Activated T-cell treated with anti-CD3 and anti-CD28 coated beads for 1 hour (primary cell): ENCODE measurements at places on chromosomes 7 and 10.
A peak's percentile ranks its signal among the peaks of the same experiment; 100 is the strongest.

- DNase-seq, result no peak
Measured at GRCh38 chr7:10708447-10708846, 265.2 kb upstream of the PHF14 start.

DNA sequence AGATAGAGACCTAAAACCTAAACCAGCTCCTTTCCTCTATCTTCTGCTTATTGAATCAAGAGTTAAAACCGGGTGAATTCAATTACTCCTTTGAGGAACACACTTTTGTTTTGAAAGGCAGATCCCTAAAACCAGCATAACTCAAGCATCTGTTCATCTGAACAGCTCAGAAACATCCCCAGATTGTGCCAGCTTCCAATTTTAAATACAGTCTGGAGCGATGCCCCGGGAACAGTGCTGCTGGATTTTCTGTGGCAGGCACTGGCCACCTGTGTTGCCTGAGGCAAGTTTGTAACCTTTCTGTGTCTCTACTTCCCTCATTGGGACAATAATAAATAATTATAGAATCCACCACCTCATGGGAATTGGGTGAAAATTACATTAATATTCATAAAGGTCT, 281.4 kb upstream of the NFE2L3 start:
- no peak for DNase-seq

- no peak for DNase-seq
Measured at GRCh38 chr7:108248418-108248817, 118.3 kb upstream of the LAMB4 start.

GRCh38 chr10:112536663-112537062, 89.6 kb downstream of the VTI1A start:
- no peak for DNase-seq

GRCh38 chr10:112969542-112969941, 19.5 kb downstream of the TCF7L2 start:
- no peak for DNase-seq

DNA sequence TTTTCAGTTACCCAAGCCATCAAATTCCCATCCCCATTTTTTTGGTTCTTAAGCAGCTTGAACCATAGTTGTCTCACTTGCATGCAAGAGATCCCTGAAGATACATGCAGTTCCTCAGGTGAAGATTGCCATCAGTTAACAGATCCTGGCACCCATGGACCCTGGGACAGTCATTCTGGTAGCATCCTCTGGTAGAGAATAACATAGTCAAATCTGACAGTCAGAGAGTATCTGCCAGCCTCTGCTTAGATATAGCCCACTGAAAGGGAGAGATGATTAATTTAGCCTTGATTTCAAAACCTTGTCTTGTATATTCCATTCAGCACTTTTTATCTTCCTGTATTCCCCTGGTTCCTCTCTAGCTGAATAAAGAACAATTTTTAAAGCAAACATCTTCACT, 280.4 kb downstream of the KCNMA1 start:
- DNase-seq, result no peak

DNA sequence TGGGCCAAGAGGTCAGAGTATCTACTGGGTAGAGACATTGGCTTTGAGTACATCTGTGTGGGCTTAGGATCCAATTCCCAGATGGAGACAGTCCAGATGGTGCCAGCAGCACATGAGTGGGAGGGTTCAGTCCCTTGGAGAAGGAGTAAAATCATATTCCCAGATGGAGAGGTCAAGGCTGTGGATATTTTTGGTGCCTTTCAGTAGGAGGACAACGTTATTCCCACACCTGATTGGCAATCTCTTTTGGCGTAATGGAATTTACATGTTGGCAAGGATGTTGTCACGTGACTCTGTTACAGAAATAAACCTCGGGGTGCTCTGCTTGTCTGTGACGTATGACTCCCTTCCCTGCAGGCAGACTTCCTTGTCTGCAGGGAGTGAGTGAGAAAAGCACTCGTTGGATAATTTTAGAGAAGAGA, 27.6 kb downstream of the NPS start:
- no peak for DNase-seq

DNA sequence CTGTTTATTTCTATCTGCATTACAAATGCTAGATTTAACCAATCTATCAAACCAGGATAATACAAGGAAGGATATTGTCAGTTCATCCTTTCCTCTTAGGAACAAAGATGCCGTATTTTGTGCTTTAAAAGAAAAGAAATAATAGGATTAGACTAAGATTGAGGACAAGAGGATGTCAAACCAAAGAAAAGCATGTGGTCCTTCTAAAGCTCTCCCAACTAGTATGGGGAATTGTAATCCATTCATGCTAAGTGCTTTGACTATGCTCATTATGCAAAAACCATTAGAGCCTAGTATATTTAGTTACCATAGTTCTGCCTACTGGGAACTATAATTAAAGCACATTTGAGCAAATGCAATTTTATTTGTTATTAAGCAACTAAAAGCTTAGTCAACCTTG, 280.2 kb downstream of the GRM8 start:
- DNase-seq, result no peak

GRCh38 chr7:123433665-123434064, 100.7 kb downstream of the IQUB start:
- DNase-seq, result no peak

DNA sequence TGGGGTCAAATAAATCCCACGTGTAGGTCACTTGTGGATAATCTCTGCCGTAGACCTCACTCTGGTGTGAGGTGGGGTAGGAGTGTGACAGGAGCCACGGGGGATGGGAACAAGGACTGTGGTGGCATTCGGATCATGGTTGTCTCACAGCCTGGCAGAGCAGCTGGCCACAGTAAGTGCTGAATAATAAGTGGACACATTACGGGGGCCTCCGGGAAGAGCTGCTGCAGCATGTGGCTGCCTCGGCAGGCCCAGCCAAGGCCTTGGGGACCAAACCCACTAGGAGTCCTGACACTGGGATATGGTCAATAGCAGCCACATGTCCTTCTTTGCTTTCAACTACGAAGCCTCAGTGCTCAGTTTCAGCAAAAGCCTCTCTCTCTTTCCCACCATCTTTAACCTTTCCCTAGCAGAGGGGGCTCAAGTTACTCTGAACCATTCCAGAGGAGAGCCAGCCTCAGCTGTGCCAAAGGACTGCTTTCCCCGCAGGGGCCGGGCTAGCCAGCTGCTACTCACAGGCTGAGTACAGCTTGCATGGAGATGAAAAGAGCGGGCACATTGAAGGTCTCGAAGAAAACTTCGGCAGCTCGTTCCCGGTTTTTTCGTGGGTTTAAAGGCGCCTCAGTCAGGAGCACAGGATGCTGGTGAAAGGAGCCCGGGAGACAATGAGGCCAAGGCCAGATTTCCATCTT, 17.3 kb downstream of the ACTR1A start:
- no peak for DNase-seq

DNA sequence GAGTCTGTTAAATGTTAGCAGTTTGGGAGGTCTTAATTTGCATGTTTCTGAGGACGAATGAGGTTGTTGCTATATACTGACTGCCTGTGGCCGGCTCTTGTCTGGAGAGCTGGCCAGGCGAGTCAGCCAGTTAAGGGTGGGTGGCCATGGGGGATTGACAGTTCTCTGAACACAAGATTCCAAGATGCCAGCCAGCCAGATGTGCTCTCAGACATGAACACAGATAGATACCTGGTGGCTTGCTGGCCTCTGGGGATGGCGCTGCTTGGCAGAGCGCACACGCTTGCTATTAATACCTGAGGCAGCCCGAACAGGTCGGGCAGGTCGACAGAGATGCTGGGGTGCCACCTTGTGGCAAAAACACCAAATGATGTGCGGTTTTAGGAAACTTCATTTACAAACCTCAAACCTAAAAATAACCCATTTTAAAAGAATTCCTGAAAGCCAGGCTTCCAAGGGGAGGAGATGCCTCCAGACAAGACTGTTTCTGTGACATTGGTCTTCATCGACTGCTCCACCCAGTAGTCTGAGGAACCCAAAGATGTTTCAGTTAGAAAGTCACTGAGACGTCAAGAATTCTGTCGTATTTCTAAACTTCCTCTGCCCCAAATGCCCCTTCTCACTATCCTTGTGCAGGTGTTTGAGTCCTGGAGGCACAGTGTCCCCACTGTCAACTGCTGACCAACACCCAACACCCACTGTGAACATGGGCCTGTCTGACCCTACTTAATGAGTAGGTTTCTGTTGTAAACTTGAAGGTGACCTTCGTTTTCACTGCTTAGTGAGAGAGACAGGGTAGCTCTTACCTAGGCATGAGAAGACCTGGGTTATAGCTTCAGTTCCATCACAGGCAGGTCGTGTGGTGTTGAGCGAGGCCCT, 123.4 kb downstream of the NT5C2 start:
- peak; percentile 58 for DNase-seq

GRCh38 chr7:16616542-16616941, 29.0 kb downstream of the ANKMY2 start:
- DNase-seq, result no peak

- no peak for DNase-seq
Measured at GRCh38 chr7:99531354-99531765, 20.6 kb downstream of the FAM200A start.

- DNase-seq, result no peak
Measured at GRCh38 chr7:1948301-1948796, 278.3 kb downstream of the ELFN1 start.

DNA sequence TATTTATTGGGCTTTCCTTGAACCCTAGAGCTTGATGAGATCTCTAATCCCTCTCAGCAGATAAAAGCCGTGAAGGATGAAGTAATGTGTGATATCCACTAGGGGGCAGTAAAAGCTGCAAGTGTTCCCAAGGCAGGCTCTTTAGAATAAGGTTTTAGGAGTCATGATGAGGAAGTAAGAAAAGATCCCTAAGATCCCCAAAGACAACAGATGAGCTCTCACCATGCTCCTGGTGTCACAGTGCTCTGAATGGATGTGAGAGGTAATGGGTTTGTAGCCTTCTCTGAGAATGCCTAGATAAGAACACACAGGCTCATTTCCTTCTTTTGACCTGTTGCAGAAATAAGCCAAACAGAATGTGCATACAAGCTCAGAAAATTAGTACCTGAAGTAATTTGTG, 70.4 kb upstream of the ITPRID1 start:
- DNase-seq, result no peak

- no peak for DNase-seq
Measured at GRCh38 chr10:61931620-61932332, 30.3 kb downstream of the ARID5B start.

- no peak for DNase-seq
Measured at GRCh38 chr10:18142151-18142550, 1.9 kb downstream of the CACNB2 start.

DNA sequence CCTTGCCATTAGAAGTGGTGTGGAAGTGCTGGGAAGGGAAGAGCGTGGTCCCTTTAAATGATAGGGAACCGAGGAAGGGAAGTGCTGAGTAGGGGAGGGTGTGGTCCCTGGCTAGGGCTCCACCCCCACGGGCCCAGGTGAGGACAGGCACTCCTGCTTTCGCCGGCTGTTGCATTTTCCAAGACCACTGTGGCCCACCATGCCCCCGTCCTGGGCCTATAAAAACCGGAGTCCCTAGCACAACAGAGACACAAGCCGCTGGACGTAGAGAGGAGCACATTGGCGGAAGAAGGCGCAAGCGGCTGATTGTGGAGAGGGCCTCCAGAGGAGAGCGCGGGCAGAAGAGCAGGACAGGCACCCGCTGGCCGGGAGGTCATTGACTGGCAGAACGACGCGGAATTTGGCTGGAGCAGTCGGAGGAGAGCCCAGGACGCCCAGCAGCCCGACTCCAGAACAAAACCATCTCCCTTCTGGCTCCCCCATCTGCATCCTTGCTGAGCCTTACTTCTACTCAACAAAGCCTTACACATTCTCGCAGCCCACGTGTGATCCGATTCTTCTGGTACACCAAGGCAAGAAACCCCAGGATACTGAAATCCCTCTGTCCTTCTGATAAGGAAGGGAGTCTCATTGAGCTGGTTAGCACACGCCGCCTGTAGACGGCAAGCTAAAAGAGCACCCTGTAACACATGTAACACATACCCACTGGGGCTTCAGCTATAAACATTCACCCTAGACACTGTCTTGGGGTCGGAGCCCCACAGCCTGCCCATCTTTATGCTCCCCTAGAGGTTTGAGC, 146.2 kb upstream of the LYZL1 start:
- no peak for DNase-seq

DNA sequence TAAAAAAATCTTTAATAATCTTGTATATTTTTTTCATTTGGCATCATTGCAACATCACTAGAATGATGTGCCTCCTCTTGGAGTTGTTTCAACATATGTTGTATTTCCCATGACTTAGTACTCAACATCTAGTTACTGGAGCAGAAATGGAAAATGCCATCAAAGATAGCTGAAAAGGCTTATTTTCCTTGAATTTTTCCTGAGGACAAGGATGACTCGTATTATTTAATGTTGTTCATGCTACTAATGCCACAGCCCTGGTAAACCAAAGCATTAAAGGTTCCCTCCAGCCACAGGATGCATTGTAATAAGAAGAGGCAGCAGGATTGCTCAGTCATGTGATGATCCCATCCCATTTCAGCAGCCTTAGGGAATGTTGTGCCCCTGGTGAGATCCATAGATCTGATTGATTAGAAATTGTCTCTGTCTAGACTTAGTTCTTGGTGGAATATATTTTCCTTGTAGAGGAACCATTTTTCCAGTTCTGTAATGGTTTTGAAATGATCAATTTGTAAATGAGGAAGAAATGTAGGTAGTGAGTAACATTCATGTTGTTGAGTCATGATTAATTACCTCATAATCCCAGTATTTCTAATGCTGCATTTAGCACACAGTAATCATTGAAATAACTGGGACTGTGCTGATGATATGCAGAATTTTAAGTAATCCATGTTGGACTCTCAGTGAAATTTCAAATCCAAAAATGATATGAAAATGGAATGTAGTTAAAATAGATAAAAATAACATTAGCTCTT, 91.3 kb upstream of the SMIM30 start:
- DNase-seq, result no peak

- no peak for DNase-seq
Measured at GRCh38 chr7:158026636-158027265, 560.9 kb downstream of the PTPRN2 start.

- DNase-seq, result no peak
Measured at GRCh38 chr7:16587790-16588189, 57.8 kb downstream of the ANKMY2 start.

DNA sequence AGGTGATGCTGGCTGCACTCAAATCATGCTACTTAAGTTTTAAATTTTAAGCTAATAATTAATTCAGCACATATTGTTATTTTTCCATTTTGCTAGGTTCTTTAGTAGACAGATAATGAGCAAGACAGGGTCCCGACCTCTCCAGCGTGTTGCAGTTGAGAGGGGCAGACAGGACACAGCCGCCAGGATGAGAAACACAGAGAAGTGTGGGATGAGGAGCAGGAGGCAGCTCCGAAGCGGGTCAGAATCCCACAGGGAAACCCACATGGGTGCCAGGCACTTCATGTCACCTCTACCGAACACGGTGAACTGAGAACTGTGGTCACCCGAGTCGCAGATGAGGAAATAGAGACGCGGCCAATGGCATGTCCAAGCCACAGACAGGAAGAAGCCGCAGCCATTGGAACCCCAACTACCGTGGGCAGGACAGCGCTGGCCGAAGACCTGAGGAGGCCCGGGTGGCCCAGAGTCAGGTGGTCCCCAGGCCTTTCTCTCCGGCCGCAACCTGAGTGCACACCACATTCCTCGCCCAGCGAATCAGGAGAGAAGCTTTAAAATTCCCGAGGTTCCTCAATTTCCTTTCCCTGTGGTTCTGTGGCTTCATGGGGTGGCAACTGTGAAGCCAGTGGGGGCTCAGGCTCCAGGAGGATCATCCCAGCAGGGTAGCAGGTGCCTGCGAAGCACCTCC, 213.0 kb downstream of the DNAJB6 start:
- no peak for DNase-seq
